H4 (cell line): ENCODE measurements at places on chromosomes 6 and 20. TPM values are rescaled to one million over a fixed set of nuclear protein-coding genes. Genes with fewer than 3 reads are reported as not detected.

- no peak for DNase-seq
These were observed 107.9 kb upstream of the SYNDIG1 start for GRCh38 chr20:24361541-24361940.

GRCh38 chr20:58716476-58717277, 24.1 kb downstream of the NPEPL1 start:
- DNase-seq, result peak; percentile 1

Gene ELOVL2
- total RNA-seq, result 0.58 and 0.85 TPM in 2 replicates

- DNase-seq, result peak; percentile 18
These were observed at the start of gene SOBP for GRCh38 chr6:107489636-107490565. TSS of gene SOBP (plus strand) at chr6:107490117. CDS start at chr6:107490617, 500 bp downstream.

GRCh38 chr20:40233406-40233805, 455.6 kb downstream of the MAFB start:
- no peak for DNase-seq

Gene PEX7
- 7.2 and 8.2 TPM in 2 replicates for total RNA-seq

DNA sequence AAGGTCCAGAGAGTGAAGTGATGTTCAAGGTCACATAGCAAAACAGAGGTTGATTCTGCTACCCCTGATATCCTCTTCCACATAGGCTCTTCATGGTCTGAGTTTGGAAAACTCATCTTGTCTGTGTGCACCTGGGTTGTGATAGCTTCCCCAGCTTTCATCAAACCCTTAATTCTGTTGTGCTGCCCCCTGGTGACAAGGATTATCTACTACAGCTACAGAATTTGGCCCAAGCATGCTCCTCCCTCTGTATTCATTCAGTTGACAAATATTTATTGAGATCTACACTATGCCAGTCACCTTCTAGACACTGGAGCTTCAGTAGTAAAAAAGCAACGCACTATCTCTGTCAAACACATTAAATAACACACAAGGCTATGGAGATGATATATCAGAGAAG, 50.4 kb downstream of the SMPDL3A start:
- DNase-seq, result peak; percentile 8
